ENCODE measurements at places on chromosomes 12 and 14.
A peak's percentile ranks its signal among the peaks of the same experiment; 100 is the strongest.

DNA sequence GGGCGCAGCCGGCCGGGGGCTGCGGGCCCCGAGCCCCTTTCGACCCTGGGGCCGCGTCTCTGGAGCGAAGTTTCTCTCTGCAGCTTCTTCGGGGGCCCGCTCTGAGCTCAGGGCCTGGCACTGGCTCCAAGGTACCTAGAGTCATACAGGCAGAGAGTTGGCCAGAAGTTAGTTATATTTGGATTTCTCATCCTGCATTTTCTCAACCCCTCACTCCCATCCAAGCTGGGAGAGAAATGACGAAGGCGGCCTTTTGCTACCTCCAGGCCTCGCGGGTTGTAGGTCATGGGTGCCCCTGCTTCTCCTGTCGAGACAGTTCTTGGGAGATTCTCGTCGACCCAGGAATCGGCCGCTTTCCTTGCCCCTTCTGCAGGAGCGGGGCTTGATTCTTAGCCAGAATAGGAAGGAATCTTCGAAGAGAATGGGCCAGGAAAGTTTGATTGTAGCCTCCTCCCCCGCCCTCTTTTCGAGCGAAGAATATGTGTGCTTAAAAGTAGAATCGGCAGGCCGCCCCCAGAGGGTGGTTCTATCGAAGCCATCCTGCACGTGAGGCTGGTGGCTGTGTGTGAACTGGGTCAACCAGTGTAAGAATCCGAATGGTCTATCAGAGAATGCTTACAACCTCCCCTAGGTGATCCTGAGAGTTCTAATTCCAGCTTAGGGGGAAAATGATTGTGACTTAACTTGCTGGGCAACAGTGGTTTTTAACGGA is 785 bp downstream of the MLEC start:
- peak; percentile 31 for DNase-seq

- no peak for DNase-seq
These were observed 405.8 kb upstream of the RGS6 start for GRCh38 chr14:71526388-71526787.

GRCh38 chr14:84622357-84622756 is 907.6 kb upstream of the FLRT2 start:
- DNase-seq, result peak; percentile 32

GRCh38 chr14:70563869-70564268 is 29.1 kb upstream of the ADAM20 start:
- DNase-seq, result no peak

Measured in iris pigment epithelial cell (primary cell).